ENCODE measurements at places on chromosomes 13 and 19.

- no peak for DNase-seq
Observed at GRCh38 chr19:56270676-56271075, 1.9 kb upstream of the EDDM13 start.

- DNase-seq: no peak
Observed at GRCh38 chr19:14449321-14449720, 16.2 kb downstream of the PKN1 start.

DNA sequence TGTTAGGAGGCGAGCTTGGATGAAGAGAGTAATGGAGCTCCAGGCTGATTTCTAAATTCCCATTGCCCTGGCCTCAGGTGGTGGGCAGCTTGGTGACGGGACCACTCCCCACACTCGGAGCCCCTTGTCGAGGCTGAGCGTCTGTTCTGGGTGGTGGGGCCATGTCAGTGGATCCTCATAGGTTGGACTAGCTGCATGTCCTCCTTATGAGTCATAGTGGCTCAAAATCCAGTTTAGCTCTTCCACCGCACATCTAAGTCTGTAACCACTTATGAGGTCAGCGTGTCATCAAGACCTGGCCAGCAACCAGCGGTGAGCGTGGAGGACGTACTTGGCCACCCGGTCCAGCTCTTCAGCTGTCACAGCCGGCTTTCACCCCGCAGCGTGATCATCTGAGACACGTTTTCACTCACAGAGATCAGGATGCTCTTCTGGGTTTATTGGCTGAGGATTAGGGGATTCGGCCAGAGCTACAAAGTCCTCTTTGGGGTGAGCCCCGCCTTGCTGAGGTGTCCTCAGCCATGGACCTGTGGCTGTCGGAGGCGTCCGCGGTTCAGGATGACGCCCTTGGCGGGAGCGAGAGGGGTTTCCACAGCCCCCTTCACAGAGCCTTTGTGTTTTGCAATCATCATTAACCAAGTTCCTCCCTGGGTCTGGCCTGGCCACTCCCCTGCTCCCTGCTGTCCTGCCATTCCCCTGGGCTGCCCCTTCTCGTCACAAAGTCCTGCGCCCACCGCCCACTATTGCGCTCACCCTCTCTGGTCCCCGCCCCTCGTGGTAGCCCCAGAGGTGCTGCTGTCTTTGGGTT is 41.9 kb downstream of the ADPRHL1 start:
- no peak for DNase-seq

DNA sequence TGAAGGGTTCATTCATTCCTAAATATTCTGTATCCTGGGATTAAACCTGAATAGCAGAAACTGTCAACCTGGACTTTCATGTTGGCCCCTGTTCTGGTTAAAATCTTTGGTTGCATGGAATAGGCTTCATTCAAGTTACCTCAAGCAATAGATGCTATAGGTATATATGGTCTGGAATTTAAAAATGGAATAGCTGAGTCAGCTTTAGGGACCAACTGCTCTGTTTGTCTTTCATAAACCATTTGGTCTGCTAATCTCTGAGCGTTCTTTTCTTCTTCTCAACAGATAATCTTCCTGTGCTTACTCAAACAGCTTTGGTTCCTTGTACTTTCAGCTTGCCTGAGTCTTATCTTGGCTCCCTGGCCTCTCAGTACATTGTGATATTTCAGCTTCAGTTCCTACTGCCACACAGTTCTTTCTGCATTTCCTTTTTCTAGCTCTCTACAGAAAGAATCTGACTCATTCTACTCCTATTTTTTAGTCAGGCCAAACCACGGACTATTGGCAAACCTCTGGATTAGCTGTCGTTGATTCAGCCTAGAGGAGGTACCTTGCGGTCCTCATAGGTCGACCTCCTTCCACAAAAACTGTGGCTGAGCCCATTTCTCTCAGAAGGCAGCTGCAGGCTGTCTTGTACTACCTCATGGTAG is 35.9 kb upstream of the MAB21L1 start:
- no peak for DNase-seq

DNA sequence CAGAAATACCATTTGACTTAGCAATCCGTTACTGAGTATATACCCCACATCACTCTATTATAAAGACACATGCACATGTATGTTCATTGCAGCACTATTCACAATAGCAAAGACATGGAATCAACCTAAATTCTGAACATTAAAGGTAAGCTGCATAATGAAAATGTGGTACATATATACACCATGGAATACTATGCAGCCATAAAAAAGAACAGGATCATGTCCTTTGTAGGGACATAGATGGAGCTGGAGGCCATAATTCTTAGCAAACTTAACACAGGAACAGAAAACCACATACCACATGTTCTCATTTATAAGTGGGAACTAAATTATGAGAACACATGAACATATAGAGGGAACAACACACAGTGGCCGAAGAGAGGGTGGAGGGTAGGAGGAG is 85.2 kb downstream of the NDFIP2 start:
- no peak for DNase-seq

GRCh38 chr19:31784671-31785101 is 435.4 kb upstream of the TSHZ3 start:
- no peak for DNase-seq

DNA sequence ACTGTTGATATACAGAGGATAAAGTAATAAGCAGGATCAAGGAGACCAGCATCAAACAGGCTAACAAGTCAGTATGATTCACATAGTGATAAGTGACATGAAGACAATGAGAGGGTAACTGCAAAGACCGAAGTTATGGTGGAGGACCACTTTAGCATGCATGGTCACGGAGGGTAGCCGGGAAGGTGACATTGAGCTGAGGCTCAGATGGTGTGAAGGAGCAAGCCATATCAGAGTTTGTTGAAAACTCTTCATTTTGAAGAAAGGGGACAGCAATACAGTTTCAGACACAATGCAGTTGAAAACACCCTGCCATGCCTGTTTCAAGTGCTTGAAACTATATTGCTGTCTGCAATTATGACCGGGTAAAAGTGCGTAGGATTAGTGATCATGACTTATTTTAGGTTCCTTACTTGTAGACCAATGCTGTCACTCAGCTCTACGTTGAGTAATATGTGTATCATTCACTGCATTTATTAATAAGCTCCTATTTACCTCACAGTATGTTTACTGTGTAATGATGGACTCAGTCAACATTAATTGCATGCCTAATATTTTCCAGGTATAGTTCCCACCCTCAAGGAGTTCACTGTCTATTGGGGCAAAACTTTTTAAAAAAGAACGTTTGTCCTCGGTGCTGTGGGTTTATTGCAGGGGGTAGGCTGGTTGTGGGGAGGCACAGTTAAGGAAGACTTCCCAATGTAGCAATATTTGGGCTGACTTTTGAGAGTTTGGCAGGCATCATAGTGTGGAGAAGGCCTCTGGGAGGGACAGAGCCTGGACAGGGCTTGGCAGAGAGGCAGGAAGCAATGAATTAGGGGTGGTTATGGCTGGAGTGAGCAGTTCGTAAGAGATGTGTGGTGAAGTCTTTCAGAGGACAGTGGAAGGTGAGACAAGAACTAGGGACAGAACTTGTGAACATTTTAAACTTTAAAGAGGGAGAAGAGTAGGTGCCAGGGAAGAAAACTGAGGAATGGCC is 3.2 kb downstream of the UBAC2 start:
- no peak for DNase-seq

DNA sequence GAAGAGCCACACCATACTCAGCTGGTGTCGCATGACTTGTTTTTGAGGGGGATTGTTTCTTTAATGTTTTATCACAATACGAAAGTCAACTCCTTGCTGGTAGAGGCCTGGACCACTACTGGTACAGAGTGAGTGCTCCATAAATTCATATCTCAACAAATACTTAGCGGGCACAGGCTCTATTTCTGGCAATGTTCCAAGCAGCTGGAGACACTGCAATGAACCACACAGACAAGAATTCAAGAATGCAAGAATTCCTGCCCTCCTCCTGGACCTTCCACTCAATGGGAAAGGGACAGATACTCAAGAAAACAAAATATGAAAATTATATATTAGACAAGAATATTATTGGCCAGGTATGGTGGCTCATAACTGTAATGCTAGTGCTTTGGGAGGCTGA is 5.1 kb upstream of the FXYD5 start:
- DNase-seq: no peak

GRCh38 chr13:78402708-78403400 is 200.5 kb downstream of the POU4F1 start:
- DNase-seq: no peak
